ENCODE measurements at places on chromosomes 6 and 20. TPM values are rescaled to one million over a fixed set of nuclear protein-coding genes. Genes with fewer than 3 reads are reported as not detected.

- peaks cover 22% of the 10 kb centered on the region for H3K27me3 ChIP-seq
- no peak within 1 kb of the TSS for H3K27ac ChIP-seq
- peak; percentile 35 for DNase-seq
- peaks cover 11% of the 10 kb centered on the region for H3K4me1 ChIP-seq
Measured at GRCh38 chr20:59300333-59301081, at the start of gene EDN3. TSS of gene EDN3 (plus strand) at chr20:59300611. CDS start at chr20:59300813, 202 bp downstream.

DNA sequence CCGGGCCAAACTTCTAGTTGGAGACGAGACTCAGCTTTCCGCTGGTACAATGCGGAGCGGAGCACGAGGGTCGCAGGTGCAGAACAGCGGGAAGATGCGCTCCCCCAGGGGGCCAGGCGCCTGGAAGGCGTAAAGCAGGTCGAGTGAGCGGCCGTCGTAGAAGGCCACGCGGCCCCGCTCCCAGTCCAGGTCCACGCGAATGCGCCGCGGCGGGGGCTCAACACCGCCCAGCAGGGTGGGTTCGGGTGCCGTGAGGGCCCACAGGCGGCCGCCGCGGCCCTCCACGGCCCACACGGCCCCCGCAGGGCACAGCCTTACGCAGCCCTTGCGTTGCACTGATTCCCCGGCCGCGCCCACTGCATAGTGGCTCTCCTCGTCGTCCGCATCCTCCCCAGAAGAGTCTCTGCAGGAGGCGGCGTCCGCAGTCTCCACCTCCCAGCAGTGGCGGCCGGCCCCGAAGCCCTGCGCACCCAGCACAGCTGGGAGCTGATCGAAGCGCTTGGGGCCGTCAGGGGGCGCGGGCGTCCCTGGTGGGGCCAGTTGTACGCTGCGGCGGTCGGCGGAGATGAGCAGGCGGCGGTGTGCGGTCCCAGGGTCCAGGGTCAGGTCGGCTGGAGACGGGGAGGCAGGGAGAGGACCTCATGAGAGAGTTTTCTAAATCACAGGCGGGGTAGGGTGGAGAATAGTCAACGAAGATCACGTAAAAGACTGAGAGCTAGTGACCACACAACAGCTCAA, 4.3 kb downstream of the PPP1R11 start:
- DNase-seq = no peak
- no peak overlapping the region for H3K27ac ChIP-seq
- peaks cover 32% of the 10 kb centered on the region for H3K36me3 ChIP-seq
- peaks cover 25% of the 10 kb centered on the region for H3K27me3 ChIP-seq
- H3K4me1 ChIP-seq = peaks cover 64% of the 10 kb centered on the region

- H3K36me3 ChIP-seq = no peaks in the 10 kb centered on the region
- no peak overlapping the region for H3K27ac ChIP-seq
- DNase-seq = no peak
- peaks cover 2% of the 10 kb centered on the region for H3K4me1 ChIP-seq
- H3K27me3 ChIP-seq = peaks cover 9% of the 10 kb centered on the region
Measured at GRCh38 chr20:43909211-43909610, 5.4 kb upstream of the TOX2 start.

- no peak overlapping the region for H3K4me3 ChIP-seq
- H3K36me3 ChIP-seq = no peaks in the 10 kb centered on the region
- no peak for DNase-seq
- H3K27me3 ChIP-seq = no peaks in the 10 kb centered on the region
Measured at GRCh38 chr6:150587637-150588036, 12.0 kb upstream of the PLEKHG1 start.

GRCh38 chr6:170446841-170447560, 106.1 kb downstream of the PSMB1 start:
- no peak for DNase-seq
- no peaks in the 10 kb centered on the region for H3K4me1 ChIP-seq
- no peaks in the 10 kb centered on the region for H3K36me3 ChIP-seq
- H3K4me3 ChIP-seq = no peak overlapping the region

- no peak for DNase-seq
- H3K4me3 ChIP-seq = no peak overlapping the region
- H3K27ac ChIP-seq = no peak overlapping the region
- H3K4me1 ChIP-seq = no peaks in the 10 kb centered on the region
Measured at GRCh38 chr20:13554706-13555105, 84.0 kb downstream of the TASP1 start.

GRCh38 chr6:156461647-156462046, 315.5 kb upstream of the ARID1B start:
- DNase-seq = no peak
- no peaks in the 10 kb centered on the region for H3K27me3 ChIP-seq
- no peaks in the 10 kb centered on the region for H3K36me3 ChIP-seq
- no peak overlapping the region for H3K4me3 ChIP-seq
- H3K27ac ChIP-seq = no peak overlapping the region
- no peaks in the 10 kb centered on the region for H3K4me1 ChIP-seq

DNA sequence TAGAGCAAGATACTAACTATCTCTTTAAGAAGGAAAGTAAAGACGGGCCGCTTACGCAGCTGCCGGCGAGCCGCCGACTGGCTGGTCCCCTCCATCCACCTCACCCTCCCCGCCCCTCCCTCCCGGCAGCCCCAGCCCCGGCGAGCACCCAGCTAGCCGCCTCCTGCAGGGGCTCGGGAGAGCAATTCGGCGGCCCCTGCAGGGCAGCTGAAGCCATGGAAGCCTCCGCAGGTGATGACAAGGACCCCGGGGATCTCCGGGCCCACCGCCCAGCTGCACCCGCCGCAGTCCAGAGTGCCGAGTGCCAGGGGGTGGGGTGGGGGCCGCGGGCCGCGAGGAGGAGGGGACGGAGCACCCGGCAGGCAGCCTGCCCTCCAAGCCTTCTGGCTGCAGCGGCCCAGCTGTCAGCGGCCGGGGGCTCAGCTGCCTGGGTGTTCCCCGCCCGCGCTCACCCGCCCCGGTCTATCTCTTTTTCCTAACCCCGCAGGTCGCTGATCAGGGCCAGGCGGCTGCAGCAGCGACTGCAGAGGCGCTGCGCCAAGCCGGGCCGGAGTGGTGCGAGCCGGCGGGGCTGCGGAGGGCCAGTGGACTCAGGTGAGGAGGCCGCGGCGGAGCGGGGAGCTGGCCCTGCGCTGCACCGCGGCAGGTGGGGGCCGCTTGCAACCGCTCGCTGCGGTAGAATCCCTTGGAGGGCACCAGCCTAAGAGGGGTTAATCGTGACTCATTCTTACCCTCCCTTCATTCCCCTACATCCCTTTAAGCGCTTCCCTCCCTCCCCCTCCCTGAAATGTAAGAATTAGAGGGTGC, at the start of gene SNPH:
SNPH (plus strand) TSS at position 128 of the 807 bp plus-strand sequence. CDS start 29,946 bp downstream, outside the sequence.
- peaks cover 31% of the 10 kb centered on the region for H3K4me1 ChIP-seq
- H3K27ac ChIP-seq = peak within 1 kb of the TSS; percentile 81
- H3K27me3 ChIP-seq = peaks cover 10% of the 10 kb centered on the region
- peak within 1 kb of the TSS; percentile 96 for H3K4me3 ChIP-seq
- peak; percentile 89 for DNase-seq

- peak overlapping the region; percentile 23 for H3K27ac ChIP-seq
- H3K4me1 ChIP-seq = no peaks in the 10 kb centered on the region
- no peak overlapping the region for H3K4me3 ChIP-seq
Measured at GRCh38 chr6:10315658-10316372, 99.1 kb downstream of the TFAP2A start.

GRCh38 chr20:16608277-16608650, 35.0 kb upstream of the KIF16B start:
- H3K4me1 ChIP-seq = no peaks in the 10 kb centered on the region
- no peaks in the 10 kb centered on the region for H3K36me3 ChIP-seq
- DNase-seq = peak; percentile 16

DNA sequence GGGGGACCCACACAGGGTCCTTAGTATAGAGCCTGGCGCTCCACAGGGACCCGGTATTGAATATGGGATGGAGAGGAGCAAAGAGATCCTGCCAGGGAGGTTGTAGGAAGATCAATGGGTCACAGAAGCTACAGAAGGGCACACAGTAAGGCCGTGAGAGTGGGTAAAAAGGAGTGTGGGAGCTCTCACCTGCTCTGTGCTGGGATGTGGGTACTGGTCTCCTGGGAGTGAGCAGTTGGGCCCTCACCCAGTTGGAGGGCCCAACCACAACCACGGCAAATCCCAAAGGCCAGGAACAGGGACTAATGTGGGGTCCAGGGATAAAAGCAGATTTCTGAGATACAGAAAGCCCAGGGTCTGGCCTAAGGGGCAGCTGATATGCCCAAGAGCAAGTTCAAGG, 73.4 kb upstream of the RNF24 start:
- no peak overlapping the region for H3K27ac ChIP-seq
- peaks cover 10% of the 10 kb centered on the region for H3K4me1 ChIP-seq
- no peak overlapping the region for H3K4me3 ChIP-seq
- H3K27me3 ChIP-seq = no peaks in the 10 kb centered on the region
- no peaks in the 10 kb centered on the region for H3K36me3 ChIP-seq

- no peaks in the 10 kb centered on the region for H3K36me3 ChIP-seq
- DNase-seq = no peak
- no peaks in the 10 kb centered on the region for H3K4me1 ChIP-seq
- H3K4me3 ChIP-seq = no peak overlapping the region
Measured at GRCh38 chr6:37673436-37673835, 24.2 kb downstream of the MDGA1 start.

DNA sequence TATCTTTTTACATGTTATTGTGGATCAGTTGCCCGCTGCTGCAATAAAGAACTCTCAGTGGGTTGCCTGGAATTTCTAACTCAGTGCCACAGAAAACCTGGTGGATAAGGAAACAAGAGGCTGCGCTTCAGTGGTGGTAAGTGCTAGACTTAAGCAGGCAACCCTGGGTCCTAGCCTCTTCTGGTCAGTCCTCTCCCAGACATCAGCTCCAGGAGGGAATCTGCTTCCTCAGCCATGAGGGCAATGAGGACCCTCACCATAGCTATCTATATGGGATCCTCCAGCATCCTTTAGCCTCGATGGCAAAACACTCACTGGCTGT, 490.7 kb upstream of the SULF2 start:
- no peaks in the 10 kb centered on the region for H3K4me1 ChIP-seq
- no peak overlapping the region for H3K4me3 ChIP-seq
- no peaks in the 10 kb centered on the region for H3K27me3 ChIP-seq
- H3K36me3 ChIP-seq = no peaks in the 10 kb centered on the region
- no peak for DNase-seq

- H3K4me3 ChIP-seq = no peak overlapping the region
- H3K4me1 ChIP-seq = no peaks in the 10 kb centered on the region
- H3K27me3 ChIP-seq = no peaks in the 10 kb centered on the region
- no peak overlapping the region for H3K27ac ChIP-seq
Measured at GRCh38 chr20:7180256-7181045, 413.0 kb downstream of the BMP2 start.

DNA sequence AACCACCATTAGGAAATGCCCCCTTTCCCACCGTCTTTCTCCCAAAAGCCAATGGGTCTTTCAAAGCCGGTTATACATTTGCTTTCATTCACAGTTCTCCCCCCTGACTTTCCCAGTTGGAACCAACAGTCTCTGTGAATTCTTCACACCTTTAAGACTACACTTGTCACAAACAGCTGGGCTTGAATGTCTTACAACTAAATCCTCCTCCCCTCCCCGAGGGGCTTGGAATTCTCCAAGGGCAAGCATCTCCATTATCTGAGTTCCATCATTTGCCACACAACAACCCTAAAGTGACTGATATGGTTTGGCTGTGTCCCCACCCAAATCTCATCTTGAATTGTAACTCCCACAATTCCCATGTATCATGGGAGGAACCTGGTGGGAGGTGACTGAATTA, 12.9 kb downstream of the ZFP64 start:
- peaks cover 37% of the 10 kb centered on the region for H3K36me3 ChIP-seq
- no peak overlapping the region for H3K27ac ChIP-seq
- H3K4me3 ChIP-seq = no peak overlapping the region
- no peaks in the 10 kb centered on the region for H3K27me3 ChIP-seq
- H3K4me1 ChIP-seq = no peaks in the 10 kb centered on the region
- DNase-seq = no peak

- H3K27ac ChIP-seq = no peak overlapping the region
- no peak overlapping the region for H3K4me3 ChIP-seq
- no peaks in the 10 kb centered on the region for H3K36me3 ChIP-seq
Measured at GRCh38 chr6:130740308-130740707, 86.9 kb upstream of the SMLR1 start.

DNA sequence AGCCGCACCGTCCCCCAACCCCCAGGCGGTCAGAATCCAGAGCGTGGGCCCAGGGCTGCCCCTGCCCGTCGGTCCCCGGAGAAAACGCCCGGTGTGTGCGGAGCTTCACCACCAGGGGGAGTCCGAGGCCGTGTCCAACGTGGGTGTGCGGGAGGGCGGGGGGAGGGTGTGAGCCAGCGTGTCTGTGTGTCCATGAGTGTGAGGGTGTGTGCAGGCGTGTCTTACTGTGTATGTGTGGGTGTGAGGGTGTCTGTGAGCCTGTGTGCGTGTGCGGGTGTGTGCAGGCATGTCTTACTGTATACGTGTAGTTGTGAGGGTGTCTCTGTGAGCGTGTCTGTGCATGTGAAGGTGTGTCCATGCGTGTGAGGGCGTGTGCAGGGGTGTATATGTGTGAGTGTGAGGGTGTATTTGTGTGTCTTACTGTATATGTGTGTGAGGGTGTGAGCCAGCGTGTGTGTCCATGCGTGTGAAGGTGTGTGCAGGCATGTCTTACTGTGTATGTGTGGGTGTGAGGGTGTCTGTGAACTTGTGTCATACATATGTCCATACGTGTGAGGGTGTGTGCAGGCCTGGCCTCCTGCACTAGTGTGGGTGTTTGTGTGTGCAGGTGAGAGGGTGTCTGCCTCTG, 24.6 kb upstream of the GATA5 start:
- DNase-seq = peak; percentile 88
- H3K36me3 ChIP-seq = no peaks in the 10 kb centered on the region
- H3K4me1 ChIP-seq = peaks cover 26% of the 10 kb centered on the region
- no peak overlapping the region for H3K27ac ChIP-seq

GRCh38 chr6:84093441-84094435, 60.2 kb downstream of the MRAP2 start:
- H3K27ac ChIP-seq = no peak overlapping the region
- no peak overlapping the region for H3K4me3 ChIP-seq
- H3K36me3 ChIP-seq = no peaks in the 10 kb centered on the region
- H3K4me1 ChIP-seq = no peaks in the 10 kb centered on the region
- no peak for DNase-seq

DNA sequence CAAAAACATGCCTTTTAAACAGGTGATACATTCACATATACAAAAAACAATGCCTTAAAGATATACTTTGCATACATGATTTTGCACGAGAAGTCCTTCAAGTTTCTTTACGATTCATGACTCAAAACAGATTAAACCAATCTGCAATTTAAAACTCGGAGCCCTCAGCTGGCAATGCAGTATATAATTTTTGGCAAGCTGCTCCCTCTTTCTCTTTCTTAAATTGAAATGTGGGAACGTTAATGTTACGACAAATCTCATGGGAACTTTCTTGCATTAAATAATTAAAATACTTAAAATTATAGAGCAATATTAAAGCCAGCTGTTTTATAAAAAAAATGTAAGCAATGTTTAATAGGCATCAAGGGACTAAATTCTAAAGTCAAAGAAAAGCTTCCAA, 334.6 kb downstream of the ESR1 start:
- peaks cover 18% of the 10 kb centered on the region for H3K36me3 ChIP-seq
- no peak overlapping the region for H3K4me3 ChIP-seq
- H3K4me1 ChIP-seq = no peaks in the 10 kb centered on the region
- no peak overlapping the region for H3K27ac ChIP-seq

GRCh38 chr20:38113401-38114325, 51.4 kb downstream of the TGM2 start:
- H3K4me1 ChIP-seq = peaks cover 34% of the 10 kb centered on the region
- no peaks in the 10 kb centered on the region for H3K27me3 ChIP-seq
- DNase-seq = no peak

The CD40 gene
- total RNA-seq = 2.8 TPM

The BPIFB2 gene
- not detected for total RNA-seq

The SLC17A2 gene
- not detected for total RNA-seq

The MED20 gene
- 34.4 TPM for total RNA-seq

The ADIG gene
- not detected for total RNA-seq

The POLR1C gene
- total RNA-seq = 28.1 TPM

The GLP1R gene
- not detected for total RNA-seq

The OSER1 gene
- total RNA-seq = 48.2 TPM

The ZKSCAN3 gene
- total RNA-seq = 4.6 TPM

The SLC26A8 gene
- total RNA-seq = 0.58 TPM

The UBE2C gene
- 10.5 TPM for total RNA-seq

The PABPC1L gene
- 49.5 TPM for total RNA-seq

The PACRG gene
- total RNA-seq = 3.7 TPM
